Kidney (tissue), 22 donors: ENCODE measurements at places on chromosomes 5 and 9. TPM values are rescaled to one million over a fixed set of nuclear protein-coding genes. Genes with fewer than 3 reads are reported as not detected.

DNA sequence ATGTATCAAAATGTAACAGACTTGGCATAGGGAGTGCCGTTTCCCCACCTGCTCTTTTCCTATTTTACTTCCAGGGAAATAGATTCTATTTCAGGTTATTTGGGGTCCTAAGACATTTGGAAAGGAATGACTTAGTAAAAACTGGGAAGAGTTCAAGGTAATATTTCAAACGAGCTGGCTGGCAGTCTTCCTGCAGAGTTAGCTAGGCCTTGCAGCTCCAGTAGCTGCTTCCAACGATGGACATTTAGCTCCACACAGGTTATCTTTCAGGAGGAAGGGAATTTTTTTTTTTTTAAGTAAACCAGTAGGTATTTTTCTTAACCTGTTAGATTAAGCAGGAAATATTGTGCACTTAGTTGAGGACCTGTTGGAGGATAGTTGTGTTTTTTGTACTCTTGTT is 45.2 kb downstream of the TLE4 start:
- DNase-seq = no peak
- H3K4me1 ChIP-seq = no peaks in the 10 kb centered on the region
- H3K27ac ChIP-seq = no peak overlapping the region
- no peaks in the 10 kb centered on the region for H3K36me3 ChIP-seq

DNA sequence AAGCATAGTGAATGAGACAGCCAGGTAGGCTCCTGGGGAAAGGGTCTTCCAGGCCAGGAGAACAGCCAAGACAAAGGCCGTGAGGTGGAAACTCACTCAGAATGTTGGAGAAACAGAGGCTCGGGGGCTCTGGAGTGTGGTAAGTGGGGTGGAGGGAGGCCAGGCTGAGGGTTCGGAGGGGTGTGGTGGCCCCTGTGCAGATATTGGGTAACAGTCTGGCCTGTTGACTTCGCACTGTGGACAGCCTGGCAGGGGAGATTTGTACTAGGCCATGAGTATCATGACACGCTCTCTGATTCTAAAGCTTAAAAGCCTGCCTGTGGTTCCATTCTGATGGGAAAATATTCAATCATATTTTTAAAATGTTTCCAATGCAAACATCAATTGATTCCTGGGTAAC is 239.3 kb downstream of the GADD45G start:
- no peak for DNase-seq
- no peaks in the 10 kb centered on the region for H3K4me1 ChIP-seq
- H3K27me3 ChIP-seq = no peaks in the 10 kb centered on the region
- H3K27ac ChIP-seq = no peak overlapping the region
- no peak overlapping the region for H3K4me3 ChIP-seq

GRCh38 chr5:33312571-33313549 is 127.9 kb upstream of the TARS1 start:
- no peaks in the 10 kb centered on the region for H3K27me3 ChIP-seq
- peaks cover 6% of the 10 kb centered on the region for H3K4me1 ChIP-seq
- no peak overlapping the region for H3K4me3 ChIP-seq

The LCNL1 gene
- 1.4 TPM for total RNA-seq

The GRM6 gene
- total RNA-seq = not detected
